ENCODE measurements at places on chromosomes 5 and 9.

- no peak for DNase-seq
These were observed 907 bp upstream of the NR2F1 start for GRCh38 chr5:93582167-93582462.

GRCh38 chr5:115589043-115589442 lies 13.2 kb downstream of the TICAM2 start:
- no peak for DNase-seq

- no peak for DNase-seq
These were observed 109.6 kb downstream of the ADAMTS2 start for GRCh38 chr5:179235416-179236400.

DNA sequence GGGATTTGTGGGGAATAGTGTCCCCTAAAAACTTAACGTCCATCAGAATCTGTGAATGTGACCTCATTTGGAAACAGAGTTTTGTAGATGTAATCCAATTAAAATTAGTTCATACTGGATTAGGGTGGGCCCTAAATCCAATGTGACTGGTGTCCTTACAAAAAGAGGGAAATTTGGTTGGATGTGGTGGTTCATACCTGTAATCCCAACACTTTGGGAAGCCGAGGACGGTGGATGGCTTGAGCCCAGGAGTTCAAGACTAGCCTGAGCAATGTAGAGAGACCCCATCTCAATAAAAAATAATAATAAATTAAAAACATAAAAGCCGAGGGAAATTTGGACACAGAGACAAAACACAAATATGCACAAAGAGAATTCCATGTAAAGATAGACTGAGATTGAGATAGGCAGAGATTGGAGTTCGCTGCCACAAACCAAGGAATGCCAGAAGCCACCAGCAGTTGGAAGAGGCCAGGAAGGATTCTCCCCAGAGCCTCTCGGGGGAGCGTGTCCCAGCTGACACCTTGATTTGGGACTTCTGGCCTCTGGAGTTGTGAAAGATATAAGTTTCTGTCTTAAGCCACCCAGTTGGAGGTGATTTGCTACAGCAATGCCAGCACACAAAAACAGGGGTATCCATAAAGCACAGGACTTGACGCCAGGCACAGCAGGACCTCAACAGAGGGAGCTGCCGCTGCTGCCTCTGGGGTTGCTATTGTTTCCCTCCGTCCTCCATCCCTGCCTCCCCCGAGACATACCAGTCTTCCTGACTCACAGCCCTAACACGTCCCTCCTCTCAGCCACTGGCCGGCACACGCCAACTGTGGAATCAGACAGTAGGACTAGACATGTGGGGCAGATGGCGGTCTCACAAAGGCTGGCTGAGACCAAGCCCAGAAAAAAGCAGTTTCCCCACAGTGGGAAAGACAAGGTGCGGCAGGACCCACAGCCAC lies 73.8 kb upstream of the IL17B start:
- no peak for DNase-seq

- no peak for DNase-seq
These were observed 2.4 kb upstream of the UHRF2 start for GRCh38 chr9:6410633-6411032.

DNA sequence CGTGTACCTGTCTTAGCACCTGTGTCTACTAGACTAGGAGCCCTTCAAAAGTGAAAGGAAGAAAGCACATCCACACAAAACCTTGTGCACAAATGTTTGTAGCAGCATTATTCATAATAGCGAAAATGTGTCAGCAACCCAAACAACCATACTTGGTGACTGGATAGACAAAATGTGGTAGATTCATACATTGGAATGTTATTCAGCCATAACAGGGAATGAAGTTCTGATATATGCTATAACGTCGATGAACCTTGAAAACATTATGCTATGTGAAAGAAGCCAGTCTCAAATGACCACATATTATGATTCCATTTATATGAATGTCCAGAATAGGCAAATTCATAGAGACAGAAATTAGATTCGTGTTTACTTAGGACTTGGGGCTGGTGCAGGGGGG lies 57.8 kb upstream of the LARP1 start:
- no peak for DNase-seq

GRCh38 chr9:136012651-136013050 lies 51.5 kb upstream of the UBAC1 start:
- DNase-seq, result no peak

DNA sequence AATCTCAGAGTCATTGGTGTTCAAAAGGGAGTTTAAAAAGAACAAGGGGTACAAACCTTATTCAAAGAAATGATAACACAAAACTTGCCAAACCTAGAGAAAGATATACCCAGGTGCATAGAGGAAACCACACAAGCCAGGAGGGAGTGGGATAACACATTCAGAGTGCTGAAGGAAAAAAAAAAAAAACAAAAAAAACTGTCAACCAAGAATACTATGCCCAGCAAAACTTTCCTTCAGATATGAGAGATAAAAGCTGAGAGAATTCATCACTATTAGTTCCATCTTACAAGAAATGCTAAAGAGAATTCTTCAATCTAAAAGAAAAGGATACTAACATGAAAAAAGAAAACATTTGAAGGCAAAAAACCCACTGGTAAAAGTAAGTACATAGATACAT lies 11.5 kb upstream of the TESK1 start:
- no peak for DNase-seq

DNA sequence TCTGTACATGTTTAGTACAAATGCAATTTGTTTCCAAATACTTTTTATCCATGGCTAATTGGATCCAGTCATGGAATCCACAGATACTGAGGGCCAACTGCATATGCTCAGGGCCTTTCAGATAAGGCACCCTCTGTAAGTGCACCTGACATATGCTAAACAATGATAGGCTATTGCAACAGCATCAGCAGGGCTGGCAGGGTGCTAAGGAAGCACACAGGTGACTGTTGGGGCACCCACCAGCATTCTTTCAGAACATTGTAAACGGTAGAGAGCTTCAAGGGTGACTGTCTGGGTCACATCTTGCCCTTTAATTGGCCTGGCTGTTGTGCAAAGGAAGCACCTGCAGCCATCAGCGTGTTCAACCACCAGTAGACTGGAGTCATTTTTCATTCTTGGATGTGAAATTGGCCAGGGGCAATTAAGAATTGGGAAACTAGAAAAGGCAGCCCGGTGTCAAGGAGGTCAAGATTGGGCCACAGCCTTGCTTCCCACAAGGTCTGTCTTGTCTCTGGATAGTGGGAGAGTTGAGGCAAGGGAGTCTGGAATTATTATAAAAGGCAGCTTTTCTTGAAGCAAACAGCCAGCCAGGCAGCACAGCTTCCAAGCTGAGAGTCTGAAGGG lies 129.3 kb upstream of the RAI14 start:
- DNase-seq, result no peak

GRCh38 chr5:31158686-31159085 lies 34.8 kb upstream of the CDH6 start:
- DNase-seq, result no peak

- DNase-seq, result no peak
These were observed 66.9 kb downstream of the FANCC start for GRCh38 chr9:95250462-95251221.

- no peak for DNase-seq
These were observed 534.5 kb downstream of the BNC2 start for GRCh38 chr9:16335788-16336580.

DNA sequence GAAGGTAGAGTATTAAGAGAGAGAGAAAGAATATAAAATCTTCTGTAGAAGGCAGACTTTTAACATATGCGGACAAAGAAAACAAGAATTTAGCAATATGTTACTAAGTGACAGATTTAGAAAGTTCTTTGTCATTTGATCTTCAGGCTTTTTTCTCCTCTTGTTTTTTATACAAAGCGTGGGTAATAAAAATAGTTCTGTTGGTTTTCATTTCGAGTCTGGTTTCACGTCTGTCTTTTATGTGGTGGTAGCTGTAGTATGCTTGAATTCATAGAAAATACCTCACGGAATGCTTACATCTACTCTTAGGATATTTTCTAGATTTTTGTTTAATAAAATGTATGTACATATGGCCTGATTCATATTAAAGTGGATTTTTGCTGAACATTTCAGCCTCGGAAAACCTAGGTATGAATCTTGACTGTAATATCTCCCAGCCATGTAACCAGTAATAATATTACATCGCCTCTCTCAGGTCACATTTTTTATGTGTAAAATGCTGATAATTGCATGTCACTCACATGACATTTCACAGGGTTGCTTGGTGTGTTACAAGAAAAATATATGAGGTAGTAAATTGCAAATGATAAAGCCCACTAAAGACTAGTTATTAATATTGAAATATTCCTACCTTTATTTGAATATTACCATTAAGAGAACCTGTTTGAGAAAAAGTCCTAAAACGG lies 72.5 kb upstream of the TAF11L2 start:
- peak; percentile 42 for DNase-seq

DNA sequence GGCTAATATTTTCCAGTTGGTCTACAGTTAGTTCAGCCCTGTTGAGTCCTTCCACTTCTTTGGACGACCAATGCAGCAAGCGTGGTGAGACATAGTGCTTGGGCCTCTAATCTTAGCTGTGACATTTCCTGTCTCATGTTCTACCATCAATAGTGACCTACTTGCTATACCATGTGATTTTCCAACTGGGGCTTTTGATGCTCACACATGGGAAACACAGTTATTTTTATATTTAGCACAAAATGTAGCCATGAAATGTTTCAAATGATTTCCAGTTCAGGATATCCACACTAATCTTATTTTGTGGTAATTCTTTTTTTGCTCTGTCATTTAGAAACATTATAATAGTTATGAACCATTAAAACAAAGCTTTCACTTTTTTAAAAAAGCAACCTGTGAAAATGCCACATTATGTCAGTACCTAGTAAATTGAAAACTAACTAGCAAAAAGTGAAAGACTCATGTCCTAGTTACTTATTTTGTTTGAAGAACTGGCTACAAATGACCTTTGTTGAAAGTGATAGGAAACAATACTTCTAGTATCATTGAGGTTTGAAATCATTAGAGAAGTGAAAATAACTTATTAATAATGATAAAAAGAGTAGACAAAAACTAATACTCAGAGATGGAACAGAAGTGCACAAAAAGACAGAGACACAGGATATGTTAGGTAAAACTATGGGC lies 18.3 kb downstream of the MARCHF3 start:
- peak; percentile 27 for DNase-seq
